Mucosa of gallbladder (tissue), 1 donor: ENCODE measurements at places on chromosomes 6 and 20.

- no peak for DNase-seq
Observed at GRCh38 chr20:33622705-33623365, 39.3 kb upstream of the C20orf144 start.

DNA sequence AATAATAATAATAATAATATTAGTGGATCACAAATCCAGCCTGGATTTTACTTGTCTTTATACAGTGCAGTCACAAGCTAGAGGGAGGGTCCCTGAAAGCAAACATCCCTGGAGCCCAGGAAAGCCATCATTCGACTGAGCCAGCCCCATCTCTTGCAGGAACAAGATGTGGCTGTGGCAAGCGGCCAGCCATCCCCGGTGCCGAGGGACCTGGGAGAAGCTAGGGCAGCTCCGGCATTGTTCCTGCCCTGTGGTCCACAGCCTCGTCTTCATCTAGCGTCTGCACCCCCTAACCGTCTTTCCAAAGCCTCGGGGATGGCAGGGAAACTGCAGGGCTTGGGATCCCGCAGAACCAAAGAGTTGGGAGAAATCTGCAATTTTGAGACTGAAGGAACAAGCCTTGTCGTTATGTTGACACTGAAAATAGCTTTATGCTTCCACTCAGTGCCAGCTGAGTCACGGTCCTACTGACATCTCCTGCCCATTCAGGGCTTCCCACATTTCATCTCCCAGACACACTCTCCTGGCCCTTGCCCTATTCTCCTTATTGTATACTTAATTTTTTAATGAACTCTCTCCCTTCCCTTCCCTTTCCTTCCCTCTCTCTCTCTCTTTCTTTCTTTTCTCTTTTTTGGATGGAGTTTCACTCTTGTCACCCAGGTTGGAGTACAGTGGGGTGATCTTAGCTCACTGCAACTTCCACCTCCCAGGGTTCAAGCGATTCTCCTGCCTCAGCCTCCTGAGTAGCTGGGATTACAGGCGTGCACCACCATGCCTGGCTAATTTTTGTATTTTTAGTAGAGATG, 62.5 kb upstream of the ZNFX1 start:
- DNase-seq, result no peak

- no peak for DNase-seq
Observed at GRCh38 chr6:138477913-138478539, 21.3 kb downstream of the NHSL1 start.

DNA sequence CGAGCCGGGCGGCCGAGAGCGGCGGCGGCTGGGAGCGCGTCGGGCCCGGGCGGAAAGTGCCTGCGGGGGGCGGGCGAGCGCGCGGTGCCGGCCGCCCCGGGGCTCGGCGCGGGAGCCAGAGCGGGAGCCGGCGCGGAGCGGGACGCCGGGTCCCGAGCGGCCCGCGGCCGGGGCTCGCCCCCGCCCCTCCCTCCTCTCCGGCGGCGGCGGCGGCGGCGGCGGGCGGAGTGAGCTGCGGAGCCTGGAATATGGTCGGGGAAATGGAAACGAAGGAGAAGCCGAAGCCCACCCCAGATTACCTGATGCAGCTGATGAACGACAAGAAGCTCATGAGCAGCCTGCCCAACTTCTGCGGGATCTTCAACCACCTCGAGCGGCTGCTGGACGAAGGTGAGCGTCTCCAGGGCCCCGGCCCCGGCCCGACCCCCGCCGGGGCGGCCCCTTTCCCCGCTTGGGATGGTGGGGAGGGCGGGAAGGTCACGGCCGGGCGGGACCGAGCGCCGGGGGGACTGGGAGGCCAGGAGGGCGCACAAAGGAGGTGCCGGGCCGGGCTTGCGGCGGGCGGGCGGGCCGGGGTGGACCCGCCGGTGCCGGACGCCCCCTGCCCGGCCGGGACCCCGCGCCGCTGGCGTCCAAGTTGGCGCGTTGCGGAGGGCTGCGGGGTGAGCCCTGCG, 565 bp downstream of the QKI start:
- no peak for DNase-seq

DNA sequence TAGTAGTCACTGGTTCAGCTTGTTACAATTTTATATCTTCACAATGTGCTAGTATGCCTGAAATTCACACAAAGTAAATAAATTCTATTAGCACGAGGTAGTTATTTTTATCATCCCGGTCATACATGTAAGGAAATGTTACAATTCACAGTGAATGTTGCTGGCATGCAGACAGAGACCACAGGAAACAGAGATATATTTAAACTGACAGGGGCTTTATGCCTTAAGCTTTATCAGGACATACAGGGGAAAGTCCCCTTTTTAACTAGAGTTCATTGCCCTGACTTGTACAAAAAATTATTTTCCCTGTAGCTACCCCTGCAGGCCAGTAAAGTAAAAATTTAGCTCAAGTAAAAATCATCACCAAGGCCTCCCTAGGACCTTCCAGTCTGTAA, 712.0 kb upstream of the NRSN1 start:
- DNase-seq, result no peak

GRCh38 chr20:63072231-63072791, 65.5 kb upstream of the BHLHE23 start:
- no peak for DNase-seq

GRCh38 chr6:79117752-79118151, 39.7 kb upstream of the PHIP start:
- DNase-seq, result no peak

DNA sequence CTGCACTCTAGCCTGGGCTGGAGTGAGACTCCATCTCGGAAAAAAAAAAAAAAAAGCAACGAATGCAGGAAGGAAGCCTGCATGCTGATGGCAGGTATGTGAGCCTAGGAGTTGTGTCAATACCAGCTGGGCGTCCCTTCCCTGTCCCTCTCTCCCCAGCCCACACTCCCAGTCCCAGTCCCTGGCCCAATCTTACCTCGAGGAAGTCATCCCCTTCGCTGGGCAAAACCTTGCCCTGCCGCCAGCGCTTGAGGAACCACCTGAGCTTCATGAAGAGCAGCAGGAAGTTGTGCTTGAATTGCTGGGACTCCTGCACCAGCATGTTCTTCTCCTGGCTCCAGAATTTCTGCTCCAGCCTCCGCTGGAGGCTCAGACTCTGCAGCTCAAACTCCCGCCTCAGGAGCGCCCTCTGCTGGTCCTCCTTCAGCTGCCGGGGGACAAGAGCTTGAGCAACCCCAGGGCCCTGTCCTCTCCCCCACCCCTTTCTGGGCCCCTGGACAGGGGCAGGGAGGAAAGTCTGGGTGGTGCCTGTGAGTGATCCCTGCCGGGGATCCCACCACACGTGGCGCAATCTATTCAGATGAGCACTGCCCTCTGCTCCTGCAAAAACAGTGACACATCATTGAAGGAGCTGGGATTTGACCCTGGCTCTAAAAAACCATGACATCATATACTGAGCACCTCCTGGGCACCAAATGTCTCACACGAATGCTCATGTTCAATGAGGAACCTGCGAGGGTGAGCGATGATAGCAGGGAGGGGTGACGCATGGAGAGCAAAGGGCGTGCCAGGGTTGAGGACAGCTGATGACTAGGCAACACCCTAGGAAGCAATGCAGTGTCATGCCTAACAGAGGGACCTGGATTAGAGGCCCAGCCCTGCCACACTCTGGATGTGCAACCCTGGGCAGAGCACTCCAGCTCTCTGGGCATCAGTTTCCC, 35.0 kb upstream of the DSN1 start:
- peak; percentile 44 for DNase-seq

DNA sequence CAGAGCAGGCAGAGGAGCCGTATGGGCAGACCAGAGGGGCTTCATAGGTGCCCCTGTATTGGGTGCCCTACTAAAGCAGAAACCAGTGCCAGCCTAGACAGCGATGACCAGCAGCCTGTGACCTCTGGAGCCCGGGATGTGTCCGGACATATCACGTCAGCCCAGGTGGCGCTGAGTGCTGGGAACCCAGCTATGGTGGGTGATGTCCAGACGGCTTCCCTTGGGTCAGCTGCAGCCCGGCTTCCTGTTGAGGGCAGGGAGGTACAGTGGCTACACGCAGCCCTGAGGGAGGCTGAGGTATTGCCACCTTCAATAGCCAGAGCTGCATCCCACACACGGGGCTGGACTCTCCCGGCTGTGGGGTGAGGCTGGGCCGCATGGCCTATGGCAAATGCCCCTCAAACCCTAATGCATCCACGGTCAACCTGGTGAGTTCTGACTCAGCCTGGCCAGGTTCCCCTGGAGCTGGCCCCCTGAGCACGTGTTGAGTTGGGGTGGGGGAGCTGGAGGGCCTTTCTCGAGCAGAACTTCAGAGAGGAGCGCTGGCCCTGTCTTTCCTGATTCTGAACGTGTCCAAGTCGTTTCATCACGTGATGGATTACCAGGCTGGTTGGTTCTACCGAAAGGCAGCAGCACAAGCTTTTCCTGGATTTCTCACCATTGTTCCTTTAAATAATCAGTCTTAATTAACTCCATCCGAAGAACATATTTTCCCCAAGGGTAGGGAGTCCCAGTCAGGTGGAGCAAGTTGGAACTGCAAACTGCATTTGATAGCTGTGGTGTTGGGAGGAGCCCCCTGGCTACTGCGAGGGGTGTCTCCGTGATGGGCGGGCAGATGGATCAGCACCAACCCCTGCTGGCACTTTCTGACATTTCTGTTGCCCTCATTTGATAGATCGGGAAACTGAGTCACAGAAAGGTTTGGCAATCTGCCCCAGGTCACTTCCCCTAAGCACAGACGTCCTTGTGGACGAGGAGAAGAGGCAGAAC, 7.1 kb upstream of the MYT1 start:
- no peak for DNase-seq

DNA sequence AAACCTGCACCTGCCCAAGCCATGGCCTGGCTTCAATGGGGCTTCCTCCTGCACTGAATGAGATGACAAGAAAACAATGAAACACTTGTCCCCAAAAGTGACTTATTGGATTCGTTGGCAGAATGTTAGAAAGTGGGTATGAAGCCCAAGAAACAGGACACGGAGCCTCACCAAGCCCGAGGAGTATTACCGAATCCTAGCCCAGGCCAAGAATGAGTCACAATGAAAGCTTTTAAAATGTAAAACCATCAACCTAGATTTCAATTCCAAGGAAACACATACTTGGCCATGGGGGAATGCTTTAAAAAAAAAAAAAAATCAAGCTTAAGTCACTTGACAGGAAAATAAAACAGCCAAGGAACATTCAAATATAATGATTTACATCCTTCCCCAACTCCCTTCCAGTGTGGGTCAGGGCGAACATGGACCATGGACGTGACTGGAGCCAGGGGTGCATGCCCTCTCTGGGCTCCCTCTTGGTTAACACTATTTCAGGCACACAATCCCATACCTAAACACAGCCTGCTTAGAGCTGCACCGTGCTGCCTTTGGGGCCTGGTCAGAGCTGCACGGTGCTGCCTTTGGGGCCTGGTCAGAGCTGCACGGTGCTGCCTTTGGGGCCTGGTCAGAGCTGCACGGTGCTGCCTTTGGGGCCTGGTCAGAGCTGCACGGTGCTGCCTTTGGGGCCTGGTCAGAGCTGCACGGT, 3.1 kb upstream of the STX16 start:
- no peak for DNase-seq

- no peak for DNase-seq
Observed at GRCh38 chr6:35146453-35146852, 5.3 kb upstream of the TCP11 start.

DNA sequence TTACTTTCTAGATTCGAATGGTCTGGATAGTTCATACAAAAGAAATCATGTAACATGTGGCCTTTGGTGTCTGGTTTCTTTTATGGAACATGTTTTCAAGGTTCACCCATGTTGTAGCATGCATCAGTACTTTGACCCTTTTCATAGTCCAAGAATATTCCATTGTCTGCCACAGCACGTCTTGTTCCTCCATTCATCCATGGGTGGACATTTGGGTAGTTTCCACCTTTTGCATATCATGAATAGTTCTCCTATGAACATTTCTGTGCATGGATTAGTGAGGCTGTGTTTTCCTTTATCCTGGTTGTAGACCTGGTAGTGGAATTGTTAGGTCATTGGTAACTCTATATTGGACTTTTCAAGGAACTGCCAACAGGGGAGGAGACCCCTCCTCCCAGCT, 31.7 kb downstream of the GSTA3 start:
- no peak for DNase-seq

DNA sequence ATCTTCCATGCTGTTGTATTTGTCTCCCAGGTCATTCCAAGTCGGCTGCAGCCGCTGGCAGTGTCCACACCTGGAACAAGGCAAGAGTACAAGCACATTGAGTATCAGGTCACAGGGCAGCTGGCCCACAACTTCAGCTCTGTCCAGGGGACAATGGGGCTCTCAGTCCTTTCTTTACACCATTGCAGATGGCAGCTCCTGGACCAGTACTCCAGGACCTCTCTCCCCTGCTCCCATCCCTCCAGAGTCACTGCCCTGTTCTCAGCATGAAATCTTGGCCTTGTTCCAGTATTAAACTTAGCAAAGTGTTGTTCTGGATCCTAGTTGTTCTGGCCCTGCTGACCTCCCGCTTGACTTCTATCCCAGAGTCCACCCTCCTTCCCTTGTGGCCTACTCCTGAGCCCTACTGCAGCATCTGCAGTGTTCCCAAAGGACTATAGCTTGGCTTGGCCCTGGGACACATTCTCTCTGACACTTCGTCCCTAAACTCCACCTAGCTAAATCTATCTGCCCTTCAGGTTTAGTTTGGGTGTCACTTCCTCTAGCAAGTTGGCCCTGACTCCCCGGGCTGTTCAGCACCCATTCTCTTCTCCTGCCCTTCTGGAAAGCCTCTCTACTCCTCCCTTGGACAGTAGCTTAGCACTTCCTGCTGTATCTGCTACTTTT, 5.8 kb downstream of the TXNDC5 start:
- DNase-seq, result no peak

DNA sequence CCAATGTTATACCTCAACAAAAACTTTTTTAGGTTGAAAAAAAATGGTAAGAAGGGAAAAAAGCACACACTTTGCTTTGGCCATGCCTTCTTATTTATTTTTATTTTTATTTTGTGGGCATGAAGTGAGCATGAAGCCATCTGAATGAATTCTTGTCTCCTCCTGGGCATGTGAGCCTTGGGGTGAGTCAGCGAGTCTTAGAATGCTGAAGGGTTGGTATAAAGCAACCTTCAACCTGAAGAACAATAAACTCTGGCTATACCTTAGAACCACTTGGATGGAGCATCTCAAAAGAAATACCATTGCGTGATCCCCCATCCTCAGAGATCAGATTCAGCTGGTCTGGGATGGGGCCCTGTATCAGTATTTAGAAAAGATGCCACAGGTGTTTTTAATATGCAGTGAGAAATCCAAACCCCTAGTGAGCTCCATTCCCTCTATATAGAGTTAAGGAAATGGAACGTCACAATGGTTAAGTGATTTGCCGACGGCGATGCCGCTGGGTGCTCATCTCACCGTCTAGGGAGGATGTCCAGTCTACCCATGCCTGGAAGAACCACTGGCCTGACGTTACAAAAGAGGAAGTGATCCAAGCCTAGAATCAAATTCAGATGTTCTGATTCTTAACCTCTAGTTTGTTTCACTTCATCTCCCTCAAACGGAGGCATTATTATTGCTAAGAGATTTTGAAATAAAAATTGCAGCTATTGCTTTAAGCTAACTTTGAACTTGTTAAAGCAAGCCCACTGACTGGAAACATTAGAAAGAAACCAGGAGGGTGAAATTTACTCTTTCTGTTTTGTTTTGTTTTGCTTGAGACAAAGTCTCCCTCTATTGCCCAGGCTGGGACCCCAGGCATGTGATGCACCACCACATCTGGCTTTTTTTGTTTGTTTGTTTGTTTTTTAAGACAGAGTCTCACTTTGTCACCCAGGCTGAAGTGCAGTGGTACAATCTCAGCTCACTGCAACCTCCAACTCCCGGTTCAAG, 67.1 kb downstream of the EDN1 start:
- DNase-seq, result no peak
